ENCODE measurements at places on chromosomes 5 and 9. TPM values are rescaled to one million over a fixed set of nuclear protein-coding genes. Genes with fewer than 3 reads are reported as not detected.

GRCh38 chr5:128052780-128053179 is 30.8 kb upstream of the SLC12A2 start:
- no peak overlapping the region for H3K4me3 ChIP-seq
- no peaks in the 10 kb centered on the region for H3K27me3 ChIP-seq
- H3K4me1 ChIP-seq, result no peaks in the 10 kb centered on the region
- no peak for DNase-seq
- peaks cover 16% of the 10 kb centered on the region for H3K36me3 ChIP-seq

DNA sequence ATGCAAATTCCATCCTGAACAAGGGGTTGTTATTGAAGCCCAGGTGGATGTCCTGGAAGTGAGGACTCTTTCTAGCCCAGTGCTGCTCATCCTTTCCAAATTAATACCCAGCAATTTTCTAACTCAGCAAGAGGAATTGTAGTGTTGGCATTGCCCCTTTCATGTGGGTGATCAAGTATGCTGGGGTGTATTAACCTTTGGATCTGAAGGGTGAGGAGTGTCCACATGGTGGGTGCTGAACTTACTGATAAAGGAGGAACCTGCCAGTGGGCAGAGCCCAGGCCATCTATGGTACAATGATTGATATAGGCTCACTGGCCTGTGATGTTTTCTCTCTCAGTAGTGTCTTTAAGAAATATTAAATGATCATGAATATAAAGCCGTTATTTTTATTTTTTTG is 210.1 kb downstream of the NTRK2 start:
- peaks cover 19% of the 10 kb centered on the region for H3K27me3 ChIP-seq
- H3K36me3 ChIP-seq, result no peaks in the 10 kb centered on the region
- no peaks in the 10 kb centered on the region for H3K4me1 ChIP-seq
- no peak for DNase-seq

DNA sequence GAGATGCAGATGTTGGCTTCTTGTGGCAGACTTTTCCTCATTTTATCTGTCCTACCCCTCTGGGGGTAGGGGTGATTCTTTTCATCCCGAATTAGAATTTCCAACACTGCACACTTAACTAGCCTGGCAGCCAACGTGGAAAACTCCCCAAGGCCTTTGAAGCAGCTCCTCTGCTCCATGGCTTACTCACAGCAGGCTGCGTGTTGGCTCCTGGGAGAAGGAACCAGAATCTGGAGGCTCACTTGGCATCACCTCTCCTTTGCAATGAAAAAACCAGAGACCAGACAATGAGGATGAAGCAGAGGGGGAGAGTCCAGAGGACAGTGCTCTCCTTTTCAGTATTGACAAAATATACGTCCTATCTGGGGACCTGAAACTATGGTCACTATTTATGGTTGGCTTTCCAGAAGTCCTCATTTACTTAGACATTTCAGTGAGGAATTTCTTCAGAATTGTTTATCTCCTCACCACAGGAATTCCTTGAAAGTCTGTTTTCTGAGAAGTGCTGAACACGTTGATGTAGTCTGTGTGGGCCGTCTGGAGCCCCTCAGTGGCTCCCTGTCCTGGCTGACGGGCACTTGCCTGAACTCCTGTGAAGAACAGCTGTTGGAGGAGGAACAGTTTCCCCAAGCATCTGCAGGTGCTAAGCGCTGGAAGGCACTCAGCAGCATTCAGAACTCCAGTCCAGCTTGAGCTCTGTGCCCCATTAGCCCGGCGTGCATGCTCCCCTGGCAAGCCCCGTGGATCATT is 231.3 kb downstream of the RFK start:
- H3K27me3 ChIP-seq, result no peaks in the 10 kb centered on the region
- H3K4me3 ChIP-seq, result no peak overlapping the region
- H3K36me3 ChIP-seq, result peaks cover 7% of the 10 kb centered on the region
- no peak overlapping the region for H3K27ac ChIP-seq
- no peak for DNase-seq

DNA sequence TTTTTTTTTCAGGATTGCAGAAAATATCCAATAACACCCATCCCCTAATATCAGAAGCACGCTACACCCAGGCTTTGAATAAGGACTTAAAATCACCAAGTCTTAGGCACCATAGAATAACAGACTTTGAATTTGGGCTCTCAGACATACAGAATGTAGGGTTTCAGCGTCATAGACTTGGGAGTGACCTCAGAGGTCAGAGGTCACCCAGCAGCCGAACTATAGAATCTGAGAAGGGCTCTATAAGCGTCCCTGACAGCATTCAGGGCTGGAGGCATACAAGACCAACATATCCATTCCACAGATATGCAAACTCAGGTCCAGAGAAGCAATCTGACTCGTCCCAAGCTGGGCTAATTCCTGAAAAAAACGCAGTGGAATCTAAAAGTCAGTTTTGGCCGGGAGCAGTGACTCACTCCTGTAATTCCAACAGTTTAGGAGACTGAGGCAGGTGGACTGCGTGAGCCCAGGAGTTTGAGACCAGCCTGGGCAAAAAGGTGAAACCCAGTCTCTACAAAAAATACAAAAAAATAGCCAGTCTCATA is 34.7 kb downstream of the SLC6A7 start:
- no peaks in the 10 kb centered on the region for H3K36me3 ChIP-seq
- DNase-seq, result no peak
- no peak overlapping the region for H3K4me3 ChIP-seq
- H3K27me3 ChIP-seq, result no peaks in the 10 kb centered on the region

DNA sequence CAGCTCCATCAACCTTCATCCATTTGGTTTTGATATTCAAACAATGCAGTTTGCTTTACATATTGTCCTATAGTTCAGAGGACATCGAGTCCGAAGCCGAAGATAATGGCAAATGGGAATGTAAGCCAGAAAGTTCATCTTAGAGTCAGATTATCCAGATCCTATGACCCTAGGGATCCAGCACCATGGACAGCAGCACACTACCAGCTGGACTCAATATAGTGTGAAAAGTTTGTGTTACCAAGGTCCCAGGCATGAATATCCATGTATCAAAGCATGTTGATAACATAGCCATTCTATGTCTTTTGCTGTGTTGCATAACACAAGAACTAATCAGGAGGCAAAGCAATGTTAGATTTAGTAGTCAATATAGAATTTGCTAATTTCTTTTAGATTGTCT is 46.3 kb downstream of the FSTL4 start:
- no peak overlapping the region for H3K4me3 ChIP-seq
- DNase-seq, result no peak
- no peak overlapping the region for H3K27ac ChIP-seq
- H3K27me3 ChIP-seq, result peaks cover 12% of the 10 kb centered on the region

GRCh38 chr9:113011911-113012381 is at the start of gene ZNF883:
ZNF883 (minus strand) TSS chr9:113012192.
- H3K36me3 ChIP-seq, result peaks cover 15% of the 10 kb centered on the region
- peak within 1 kb of the TSS; percentile 42 for H3K4me3 ChIP-seq

- H3K36me3 ChIP-seq, result no peaks in the 10 kb centered on the region
- H3K27ac ChIP-seq, result peak overlapping the region; percentile 83
- no peak overlapping the region for H3K4me3 ChIP-seq
- DNase-seq, result no peak
Observed at GRCh38 chr9:94847486-94847885, 121.0 kb downstream of the AOPEP start.

DNA sequence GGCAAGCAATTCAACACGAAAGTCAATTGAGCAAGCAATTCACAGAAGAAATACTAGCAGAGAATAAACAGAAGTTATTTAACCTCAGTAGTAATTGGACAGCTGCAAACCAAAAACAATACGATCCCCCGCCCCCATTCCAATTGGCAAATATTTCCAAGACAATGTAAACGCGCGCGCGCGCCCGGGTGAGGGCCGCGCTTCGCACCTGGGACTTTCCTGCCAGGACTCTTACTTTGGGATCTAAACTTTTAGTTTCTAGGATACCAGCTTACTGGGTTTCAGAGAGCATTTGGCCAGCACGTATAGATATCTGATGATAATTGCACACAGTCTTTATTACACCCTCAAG is 8.6 kb downstream of the RUFY1 start:
- no peaks in the 10 kb centered on the region for H3K27me3 ChIP-seq
- H3K36me3 ChIP-seq, result no peaks in the 10 kb centered on the region
- H3K27ac ChIP-seq, result peak overlapping the region; percentile 80
- peak overlapping the region; percentile 95 for H3K4me3 ChIP-seq

DNA sequence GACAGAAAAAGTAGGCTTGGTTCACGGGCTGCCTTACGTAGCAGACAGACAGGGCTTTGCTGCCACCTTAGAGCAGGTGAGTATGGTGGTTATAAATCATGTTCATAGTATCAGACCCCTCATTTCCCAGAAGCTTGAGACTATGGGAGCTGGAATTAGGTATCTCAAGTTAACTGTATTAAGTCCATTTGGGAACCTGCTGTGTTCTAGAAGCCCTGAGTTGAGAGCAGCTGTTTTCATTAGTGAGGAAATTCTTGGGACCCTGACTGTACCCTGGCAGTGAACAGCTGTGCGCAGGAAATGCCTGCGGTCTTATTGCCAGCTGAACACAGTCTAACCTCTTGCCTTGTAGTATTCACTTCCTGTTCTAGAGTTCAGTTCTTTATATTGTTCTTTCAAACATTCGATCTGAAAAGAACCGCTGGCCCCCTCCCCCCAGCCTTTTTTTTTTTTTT is 29.8 kb downstream of the UGCG start:
- no peaks in the 10 kb centered on the region for H3K36me3 ChIP-seq
- peaks cover 19% of the 10 kb centered on the region for H3K4me1 ChIP-seq
- peak; percentile 67 for DNase-seq

DNA sequence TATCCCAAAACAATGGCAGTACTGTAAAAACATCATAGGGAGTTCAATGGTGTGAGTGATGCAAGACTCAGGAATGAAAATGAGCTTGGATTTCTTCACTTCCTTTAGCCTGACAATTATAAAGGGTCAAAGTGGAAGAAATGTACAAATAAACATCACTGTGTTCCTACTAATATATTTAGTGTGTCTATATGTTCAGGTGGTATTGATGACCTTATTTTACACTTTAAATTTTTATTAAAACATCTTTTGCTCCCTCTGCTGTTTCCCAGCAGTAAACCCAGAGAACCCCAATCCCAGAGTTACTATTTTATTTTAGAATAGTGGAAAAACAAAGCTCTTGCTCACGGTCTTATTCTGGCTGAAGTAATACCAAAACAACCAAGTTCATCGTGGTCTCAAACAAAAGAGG is 2.0 kb downstream of the LOX start:
- no peak overlapping the region for H3K4me3 ChIP-seq
- no peak overlapping the region for H3K27ac ChIP-seq
- H3K27me3 ChIP-seq, result peaks cover 28% of the 10 kb centered on the region
- H3K36me3 ChIP-seq, result no peaks in the 10 kb centered on the region
- DNase-seq, result no peak

- H3K36me3 ChIP-seq, result no peaks in the 10 kb centered on the region
- peaks cover 5% of the 10 kb centered on the region for H3K4me1 ChIP-seq
- no peak overlapping the region for H3K27ac ChIP-seq
- no peak overlapping the region for H3K4me3 ChIP-seq
- DNase-seq, result no peak
Observed at GRCh38 chr9:114666401-114666800, 8.8 kb upstream of the TEX53 start.

- no peaks in the 10 kb centered on the region for H3K27me3 ChIP-seq
- peaks cover 49% of the 10 kb centered on the region for H3K4me1 ChIP-seq
- H3K27ac ChIP-seq, result peak overlapping the region; percentile 88
- no peak overlapping the region for H3K4me3 ChIP-seq
- no peak for DNase-seq
Observed at GRCh38 chr5:143131972-143132371, 271.5 kb downstream of the NR3C1 start.

DNA sequence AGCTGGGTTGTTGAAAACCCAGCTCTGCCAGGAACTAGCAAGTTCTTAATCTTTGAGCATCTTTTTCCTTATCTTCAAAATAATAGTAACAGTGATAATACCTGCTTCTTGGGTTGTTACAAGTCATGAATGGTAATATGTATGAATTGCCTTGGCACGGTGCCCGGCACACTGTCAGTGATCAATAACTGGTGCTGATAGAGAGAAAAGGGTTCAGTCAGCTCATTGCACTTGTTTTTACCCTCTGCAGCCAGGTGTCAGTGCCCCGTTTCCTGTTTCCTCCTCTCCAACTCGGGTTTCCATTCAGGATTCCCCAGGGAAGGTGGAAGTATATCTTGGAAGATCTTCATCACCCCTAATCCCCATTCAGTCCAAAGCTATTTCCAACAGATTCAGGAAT is 15.8 kb upstream of the NIPAL4 start:
- no peak overlapping the region for H3K27ac ChIP-seq
- H3K4me3 ChIP-seq, result no peak overlapping the region
- H3K27me3 ChIP-seq, result peaks cover 20% of the 10 kb centered on the region
- H3K4me1 ChIP-seq, result no peaks in the 10 kb centered on the region
- no peaks in the 10 kb centered on the region for H3K36me3 ChIP-seq

DNA sequence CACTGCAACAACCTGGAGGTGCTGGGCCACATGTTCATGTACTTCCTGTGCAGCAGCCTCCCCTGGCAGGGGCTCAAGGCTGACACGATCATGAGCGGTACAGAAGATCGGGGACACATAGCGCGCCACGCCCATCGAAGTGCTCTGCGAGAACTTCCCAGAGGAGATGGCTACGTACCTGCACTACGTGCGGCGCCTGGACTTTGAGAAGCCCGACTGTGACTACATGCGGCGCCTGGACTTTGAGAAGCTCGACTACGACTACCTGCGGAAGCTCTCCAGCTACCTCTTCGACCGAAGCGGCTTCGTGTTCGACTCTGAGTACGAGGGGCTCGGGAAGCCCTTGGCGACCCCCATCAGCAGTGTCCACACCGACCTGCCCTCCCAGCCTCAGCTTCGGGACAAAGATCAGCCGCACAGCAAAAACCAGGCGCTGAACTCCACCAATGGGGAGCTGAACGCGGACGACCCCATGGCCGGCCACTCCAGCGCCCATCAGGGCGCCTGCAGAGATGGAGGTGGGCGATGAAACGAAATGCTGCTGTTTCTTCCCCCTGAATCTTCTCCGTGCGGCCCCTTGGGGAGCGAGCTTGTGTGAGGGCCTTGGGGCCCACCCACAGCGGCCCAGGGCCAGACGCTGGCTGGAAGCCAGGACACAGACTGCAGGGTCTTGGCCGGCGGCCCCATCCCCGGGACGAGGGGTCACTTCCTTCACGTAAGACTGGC is 56.5 kb downstream of the JAK2 start:
- no peaks in the 10 kb centered on the region for H3K27me3 ChIP-seq
- no peak overlapping the region for H3K4me3 ChIP-seq
- no peak overlapping the region for H3K27ac ChIP-seq
- H3K4me1 ChIP-seq, result no peaks in the 10 kb centered on the region
- H3K36me3 ChIP-seq, result peaks cover 11% of the 10 kb centered on the region

PCDHGB1 gene
- 0.17 TPM for total RNA-seq

ENTPD2 gene
- not detected for total RNA-seq

CD14 gene
- 1.00 TPM for total RNA-seq

UNC13B gene
- total RNA-seq, result 1.00 TPM

FOXD4 gene
- 0.22 TPM for total RNA-seq

MLANA gene
- not detected for total RNA-seq

PCDHGA6 gene
- 0.40 TPM for total RNA-seq

NPR3 gene
- 0.10 TPM for total RNA-seq

RGS7BP gene
- not detected for total RNA-seq

FAM53C gene
- total RNA-seq, result 28.8 TPM

SPATA31D4 gene
- total RNA-seq, result not detected

HK3 gene
- total RNA-seq, result 13.3 TPM

ALG2 gene
- total RNA-seq, result 56.9 TPM

Measured in natural killer cell treated with Interleukin-12 subunit alpha and Interleukin-12 subunit beta and Interleukin-15 and Interleukin-18, amount 100 ng/mL, for 72 hours (primary cell).